ENCODE measurements at places on chromosomes 1 and 21.

DNA sequence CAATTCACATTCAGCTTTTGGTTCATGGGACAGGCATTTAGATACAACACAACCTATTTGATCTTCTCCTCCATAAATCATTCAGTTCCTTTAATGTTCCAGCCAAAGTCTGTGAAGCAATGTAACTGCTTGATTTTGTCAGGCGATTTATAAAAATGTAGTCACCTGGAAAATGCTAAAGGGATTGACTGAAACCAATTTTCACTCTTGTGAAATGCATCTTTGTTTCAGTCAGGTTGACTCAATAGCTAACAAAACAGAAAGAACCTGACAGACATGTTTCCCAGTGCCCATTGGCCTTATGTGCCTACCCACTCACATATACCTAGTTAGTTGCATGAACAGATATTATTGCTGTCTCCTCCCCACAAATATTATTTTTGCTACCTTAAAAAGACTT is 335.7 kb downstream of the CHRM3 start:
- DNase-seq = no peak

DNA sequence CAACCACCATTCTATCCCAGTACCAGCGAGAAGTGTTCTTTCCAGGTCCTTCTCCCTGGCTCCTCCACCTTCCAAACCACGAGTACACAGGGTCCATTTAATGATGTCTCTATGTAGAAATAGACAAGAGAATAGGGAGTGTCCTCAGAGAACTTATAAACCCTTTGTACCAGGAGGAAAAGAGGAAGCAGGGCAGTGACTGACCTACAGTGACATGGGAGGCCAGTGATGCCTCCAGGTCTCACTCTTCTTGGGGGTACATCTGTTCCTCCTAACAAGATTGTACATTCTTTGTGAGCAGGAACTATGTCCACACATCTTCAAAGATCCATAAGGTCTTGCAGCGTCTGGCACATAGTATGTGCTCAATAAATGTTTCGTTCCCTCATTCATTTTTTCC is 18.7 kb upstream of the FMOD start:
- DNase-seq = no peak

DNA sequence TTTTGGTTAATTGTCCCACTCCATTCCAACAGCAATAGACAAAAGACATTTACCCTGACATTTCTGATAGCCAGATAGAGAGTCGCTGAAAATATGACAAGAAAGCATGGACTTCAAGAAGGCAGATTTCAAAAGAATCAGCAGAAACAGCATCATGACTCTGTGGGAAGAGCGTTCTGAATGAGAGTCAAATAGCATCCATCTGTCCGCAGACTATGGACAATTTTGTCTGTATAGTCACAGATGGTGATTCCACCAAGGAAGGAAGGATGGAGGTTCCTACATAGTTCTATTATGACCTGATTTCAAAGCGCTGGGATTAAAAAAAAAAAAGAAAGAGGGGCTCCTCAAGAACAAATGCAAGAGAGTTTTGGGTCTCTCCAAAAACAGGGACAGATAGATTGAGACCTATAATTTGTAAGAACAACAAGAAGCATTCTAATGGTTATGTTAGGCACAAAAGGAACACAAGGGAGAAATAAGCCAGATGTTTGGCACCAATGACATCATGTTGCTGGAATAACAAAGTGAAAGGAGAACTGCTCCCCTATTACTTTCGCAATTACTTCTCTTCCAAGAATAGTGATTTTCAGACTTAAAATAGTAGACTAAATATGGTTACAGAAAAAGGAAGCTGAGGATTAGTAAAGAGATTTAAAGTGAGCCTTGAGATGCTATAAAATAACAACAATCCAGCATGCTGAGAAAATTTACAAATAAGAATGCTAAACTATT is 28.5 kb downstream of the NIBAN1 start:
- no peak for DNase-seq

DNA sequence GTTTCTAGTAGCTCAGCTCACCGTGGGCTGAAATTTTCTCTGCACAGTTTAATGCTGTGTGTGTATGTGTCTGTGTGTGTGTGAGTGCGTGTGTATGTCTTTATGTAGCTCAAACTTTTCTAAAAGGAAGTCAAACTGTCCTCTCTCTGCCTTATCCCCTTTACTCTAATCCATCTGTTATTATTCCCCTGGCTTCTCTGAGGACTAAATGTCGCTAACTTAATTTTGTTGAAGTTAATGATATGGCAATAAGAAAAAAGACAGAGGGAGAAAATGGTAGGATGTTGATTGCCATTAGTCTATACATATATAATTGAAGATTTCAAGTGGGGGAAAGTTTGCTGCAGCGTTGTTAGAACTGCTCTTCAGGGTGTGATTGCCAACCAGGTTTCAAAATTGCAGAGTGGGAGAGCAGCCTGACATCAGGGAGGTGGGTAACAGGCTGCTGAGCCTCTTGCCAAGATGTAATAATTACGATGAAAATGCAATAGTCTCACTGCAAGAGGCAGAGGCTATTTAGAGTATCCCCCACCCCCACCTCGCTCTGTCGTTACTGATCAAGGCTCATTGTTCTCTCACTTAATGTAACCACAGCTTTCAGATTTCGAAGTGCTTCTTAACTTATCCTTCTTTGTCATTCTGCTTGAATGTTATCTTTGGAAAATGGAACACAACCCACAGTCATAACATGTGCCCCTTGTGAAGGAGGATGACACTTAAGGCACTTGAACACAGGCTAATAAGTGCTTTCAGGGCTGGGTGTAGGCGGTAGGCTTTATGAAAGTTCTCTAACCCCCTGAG is 559.0 kb upstream of the PLXNA2 start:
- no peak for DNase-seq

GRCh38 chr1:10516925-10517676 is 42.4 kb downstream of the PEX14 start:
- DNase-seq = no peak

GRCh38 chr1:228783418-228784040 is 48.2 kb downstream of the RHOU start:
- DNase-seq = peak; percentile 8

DNA sequence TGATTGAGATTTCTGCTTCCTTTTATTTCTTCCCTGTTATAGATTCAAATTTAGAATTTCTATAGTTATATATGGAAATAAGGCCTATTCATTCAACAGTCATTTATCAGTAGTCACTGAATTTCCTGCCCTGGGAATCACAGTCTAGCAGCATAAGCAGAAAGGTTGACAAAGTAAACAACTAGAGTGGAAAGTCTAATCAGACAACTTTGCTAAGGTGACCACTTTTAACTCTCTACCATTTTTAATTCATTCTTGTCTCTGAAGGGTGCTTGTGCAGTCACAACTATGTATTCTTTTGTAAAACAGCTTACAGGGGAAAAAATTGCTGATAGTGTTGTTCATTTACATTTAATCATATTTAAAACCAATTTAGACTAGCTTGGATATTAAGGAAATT is 66.1 kb upstream of the PLA2G4A start:
- no peak for DNase-seq

DNA sequence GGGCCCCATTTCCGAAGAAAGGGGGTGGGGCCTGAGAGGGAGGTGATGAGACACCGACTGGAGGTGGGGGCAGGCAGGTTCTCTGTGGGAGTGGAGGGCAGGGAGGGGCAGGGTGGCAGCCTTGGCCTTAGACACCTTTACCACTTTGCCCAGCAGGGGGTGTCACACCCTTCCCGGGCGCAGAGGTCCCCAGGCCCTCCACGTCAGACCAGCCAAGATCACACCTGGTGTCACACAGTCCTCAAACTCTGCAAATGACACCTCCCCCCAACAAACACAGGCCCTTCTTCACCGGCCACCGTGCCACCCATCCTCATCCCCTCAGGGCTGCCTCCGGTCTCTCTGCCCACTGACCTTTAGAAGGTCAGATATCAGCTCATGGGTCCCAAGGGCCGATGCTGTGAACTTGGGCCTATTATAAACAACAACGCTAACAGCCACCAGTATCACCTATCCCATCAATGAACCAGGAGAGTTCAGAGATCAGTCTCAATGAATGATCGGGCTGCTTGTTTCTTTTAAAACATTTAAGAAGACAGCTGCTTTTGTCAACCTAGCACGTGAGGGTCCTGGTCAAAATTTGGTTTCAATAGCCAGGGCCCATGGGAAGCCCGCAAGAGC is 103.9 kb downstream of the CASZ1 start:
- DNase-seq = no peak

GRCh38 chr1:53182716-53183094 is 13.9 kb upstream of the CPT2 start:
- DNase-seq = no peak

DNA sequence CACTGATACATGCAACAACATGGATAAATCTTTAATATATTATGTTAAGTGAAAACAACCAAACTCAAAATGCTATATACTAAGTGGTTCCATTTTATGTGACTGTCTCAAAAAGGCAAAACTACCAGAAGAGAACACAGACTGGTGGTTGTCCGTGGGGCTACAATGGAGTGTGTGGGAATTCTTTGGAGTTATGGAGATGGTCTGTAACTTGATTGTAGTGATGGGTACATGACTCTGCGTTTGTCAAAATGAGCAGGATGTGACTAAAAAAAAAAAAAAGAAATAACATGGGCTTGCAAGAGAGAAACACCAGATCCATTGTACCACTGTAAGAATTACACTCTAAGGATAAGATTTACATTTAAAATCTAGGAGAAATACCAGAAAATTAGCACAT is 52.2 kb upstream of the KIAA1614 start:
- DNase-seq = no peak

DNA sequence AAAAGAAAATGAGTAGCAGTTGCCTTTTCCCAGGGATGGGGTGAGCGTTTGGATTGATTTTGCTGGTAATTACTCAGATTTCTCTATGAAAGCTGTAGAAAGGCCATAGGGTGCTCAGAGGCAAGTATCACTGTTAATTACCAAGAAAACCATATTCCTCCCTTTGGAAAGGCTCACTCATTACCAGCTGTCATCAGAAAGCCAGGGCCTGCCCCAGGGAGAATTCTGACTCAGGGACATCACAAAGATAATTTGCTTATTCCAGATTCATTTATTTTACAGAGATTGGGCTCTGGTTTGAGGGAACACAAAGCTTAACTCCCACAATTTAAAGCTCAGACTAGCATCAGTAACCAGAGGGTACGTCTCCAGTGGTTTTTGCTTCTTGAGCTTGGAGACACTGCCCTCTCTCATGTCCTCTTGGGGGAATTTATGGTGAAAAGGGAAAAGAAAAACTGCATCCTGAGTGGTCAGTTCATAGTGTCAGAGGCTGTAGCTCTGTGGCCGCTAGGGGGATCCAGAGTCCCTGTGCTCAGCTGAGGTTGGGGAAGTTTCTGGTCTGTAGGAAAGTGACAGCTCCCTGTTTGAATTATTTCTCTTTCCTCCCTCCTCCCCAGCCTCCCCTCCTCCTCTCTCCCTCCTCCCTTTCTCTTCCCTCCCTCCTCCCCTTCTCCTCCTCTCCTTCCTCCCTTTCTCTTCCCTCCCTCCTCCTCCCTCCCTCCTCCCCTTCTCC is 204.3 kb downstream of the KCNJ6 start:
- DNase-seq = peak; percentile 62

DNA sequence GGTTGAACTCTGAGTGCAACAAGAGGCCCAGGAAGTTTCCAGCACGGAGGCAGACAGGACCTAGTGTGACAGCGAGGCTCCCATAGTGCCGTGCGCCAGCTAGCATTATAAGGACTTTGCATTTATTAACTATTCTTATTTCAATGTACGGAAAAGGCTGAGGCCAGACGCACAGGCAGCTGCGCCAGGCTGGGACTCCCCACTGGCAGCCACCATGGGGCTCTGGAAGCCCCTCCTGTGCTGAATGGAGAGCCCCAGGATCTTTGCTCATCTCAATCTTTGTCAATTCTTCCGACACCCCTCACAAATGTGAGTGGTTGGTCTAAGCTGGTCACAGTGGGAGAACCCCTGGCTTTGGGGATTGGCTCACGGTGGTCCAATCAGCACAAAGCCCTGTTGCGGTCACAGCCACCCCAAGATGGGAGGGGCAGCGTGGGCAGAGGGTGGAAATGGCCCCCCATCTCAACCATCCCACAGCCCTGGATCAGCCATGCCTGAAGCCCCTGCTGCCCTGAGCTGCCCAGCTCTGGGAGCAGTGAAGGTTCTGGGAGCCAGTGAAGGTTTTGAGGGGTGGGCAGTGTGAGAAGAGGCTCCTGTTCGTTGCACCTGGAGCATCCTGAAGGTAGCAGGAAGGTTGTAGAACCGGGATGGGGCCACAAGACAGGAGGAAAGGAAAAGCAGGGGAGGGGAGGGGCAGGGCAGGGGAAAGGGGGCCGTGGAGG is 59.5 kb upstream of the ADARB1 start:
- DNase-seq = no peak

- DNase-seq = no peak
Observed at GRCh38 chr21:15096146-15096545, 31.3 kb upstream of the NRIP1 start.

- DNase-seq = no peak
Observed at GRCh38 chr1:178908358-178908757, 37.5 kb upstream of the ANGPTL1 start.

GRCh38 chr1:9557624-9558023 is 18.4 kb downstream of the SLC25A33 start:
- DNase-seq = no peak

DNA sequence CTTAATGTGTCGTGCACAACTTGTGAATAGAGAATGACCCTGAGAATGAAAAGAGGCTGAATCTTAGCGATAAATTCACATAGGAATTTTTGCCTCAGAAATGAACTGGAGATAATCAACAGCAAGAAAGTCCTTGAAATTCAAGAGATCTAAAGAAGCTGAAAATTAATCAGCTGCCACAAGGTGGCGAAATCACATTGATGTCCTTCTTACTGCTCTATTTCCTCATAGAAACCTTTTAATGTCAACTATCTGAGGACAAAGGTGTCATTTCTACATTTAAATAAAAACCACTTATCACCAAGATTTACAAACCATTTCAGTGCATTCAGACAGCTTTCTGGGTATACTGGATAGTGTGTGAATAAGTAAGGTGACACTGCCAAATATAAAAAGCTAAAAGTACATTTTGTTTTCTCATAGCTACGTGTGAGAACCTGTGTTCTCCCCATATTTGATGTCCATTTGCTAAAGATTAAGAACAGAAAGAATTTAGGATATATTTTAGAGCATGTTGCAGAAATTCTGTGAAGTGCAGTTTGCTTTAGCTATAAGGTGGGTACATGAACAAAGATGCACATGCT is 485.3 kb upstream of the PTBP2 start:
- peak; percentile 49 for DNase-seq

DNA sequence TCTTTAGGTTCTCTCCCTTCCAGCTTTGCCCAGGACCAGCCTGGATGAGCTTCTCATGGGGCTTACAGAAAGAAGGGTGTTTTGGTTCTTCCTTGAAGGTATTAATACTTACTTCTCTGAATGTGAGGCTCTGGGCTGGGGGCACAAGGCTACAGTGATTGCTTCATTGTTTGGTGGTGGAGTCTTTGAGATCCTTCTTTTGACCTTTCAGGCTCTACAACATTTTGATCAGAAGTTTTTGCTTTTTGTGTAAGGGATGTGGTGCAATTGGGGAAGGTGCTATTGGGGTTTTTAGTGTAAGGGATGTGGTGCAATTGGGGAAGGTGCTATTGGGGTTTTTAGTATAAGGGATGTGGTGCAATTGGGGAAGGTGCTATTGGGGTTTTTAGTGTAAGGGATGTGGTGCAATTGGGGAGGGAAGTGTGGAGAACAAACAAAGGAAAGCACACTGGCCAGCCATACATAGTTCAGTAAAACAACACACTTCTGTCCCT is 103.6 kb upstream of the IVNS1ABP start:
- no peak for DNase-seq
